ENCODE measurements at places on chromosomes 7 and 10.

DNA sequence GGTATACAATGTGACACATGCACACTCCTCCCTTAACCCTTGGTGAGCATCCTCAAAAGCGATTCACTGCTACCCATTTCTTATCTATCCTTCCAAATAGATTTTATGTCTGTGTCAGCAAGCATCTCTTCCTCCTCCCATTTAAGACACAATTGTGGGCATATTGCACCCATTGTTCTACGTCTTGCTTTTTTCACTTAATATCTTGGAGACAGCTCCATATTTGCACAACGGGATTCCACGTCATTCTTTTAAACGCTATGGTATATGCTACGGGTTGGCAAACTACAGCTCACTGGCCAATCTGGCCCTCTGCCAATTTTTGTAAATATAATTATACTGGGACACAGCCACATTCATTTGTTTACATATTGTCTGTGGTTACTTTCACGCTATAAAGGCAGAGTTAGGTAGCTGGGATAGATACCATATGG is 88.6 kb downstream of the RNF216 start:
- no peak for DNase-seq

GRCh38 chr10:127125331-127125730 is 71.1 kb downstream of the INSYN2A start:
- DNase-seq: no peak

DNA sequence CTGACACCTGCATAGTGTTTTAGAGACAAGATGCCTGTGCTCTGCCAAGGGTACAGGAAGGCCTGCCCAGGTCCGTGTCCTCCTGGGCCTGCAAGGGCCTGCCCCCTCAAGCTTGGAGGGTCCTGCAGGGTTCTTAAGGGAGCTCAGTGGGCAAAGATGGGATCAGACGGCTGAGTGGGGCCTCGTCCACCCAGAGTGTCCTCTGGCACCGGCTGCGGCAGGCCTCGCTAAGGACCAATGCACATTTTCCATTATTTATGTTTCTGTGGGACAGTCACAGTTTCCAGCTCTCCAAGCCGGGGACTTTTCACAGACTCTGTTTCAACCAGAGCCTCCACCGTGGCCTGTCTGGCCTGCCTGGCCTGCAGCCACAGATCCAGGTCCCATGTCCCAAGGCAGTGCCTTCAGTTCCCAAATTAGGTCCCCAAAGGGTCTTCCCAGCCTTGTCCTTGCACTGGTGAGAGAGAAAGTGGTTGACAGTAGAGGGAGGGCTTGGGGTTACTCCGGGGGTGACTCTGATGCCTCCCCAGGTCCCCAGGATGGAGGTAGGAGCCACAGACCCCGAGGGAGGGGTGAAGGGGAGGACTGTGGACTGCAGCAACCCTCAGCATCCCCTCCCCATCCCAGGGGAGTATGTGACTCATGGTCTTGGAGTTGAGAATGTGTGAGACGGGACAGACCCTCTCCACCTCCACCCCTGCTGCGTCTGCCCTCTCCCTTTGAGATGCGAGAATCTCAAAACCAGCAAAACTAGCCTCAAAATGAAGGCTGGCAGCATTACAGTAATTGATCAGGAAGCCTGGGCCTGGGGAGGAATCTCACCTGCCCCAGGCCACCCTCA is 14.8 kb downstream of the MYL10 start:
- DNase-seq: no peak

- DNase-seq: no peak
Observed at GRCh38 chr10:20870834-20871233, 26.3 kb downstream of the NEBL start.

DNA sequence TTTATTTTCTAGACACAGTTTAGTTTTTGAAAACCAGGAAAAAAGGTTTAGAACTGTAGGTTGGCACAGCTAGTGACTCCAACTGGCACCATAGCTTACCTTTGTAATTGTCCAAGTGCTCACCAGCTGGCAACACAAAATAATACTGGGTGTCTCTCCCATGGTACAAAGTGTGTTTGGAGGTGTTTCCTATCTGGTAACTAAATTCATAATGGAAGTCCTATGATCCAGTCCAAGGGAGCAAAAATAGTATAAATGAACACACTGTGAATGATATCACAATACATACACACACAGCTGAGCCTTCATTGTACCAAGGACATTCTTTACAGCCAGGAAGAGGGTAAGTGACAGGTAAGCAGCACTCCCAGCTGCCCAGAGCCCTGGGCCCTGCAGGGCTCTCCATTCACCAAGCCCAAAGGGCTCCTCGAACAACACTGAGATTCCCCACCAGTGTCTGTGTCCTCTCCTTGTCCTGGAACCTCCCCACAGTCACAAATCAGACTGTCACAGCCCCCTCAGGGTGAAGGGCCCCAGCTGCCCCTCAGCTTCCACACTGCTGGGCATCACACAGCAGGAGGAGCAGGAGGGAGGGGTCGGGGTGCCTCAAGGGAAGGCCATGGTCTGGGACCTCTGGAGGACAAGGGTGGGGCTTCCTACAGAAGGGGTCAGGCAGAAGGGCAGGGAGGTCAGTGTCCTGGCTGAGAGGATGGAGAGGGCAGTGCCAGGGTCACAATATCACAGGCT is 72.1 kb downstream of the PKD1L1 start:
- no peak for DNase-seq

Data from H9 (cell line).